ENCODE measurements at places on chromosomes 13 and 19.

DNA sequence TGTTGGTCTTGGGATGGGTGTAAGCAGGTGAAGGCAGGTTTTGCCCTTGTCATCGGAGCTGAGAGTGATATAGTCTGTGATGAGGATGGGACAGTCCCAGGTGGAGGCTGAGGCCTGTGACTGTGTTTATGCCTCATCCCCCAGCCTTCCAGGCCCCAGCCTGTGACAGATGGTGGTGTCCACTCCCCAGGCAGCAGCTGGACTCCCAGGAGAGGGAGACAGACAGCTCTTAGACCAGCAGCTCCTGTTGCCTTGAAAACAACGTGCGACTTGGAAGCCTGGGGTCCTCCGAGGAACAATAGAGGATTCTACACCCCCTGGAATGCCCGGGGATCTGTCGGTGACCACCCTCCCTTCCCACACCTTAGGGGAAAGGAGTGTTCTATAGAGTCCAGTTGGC is 63.8 kb downstream of the CHST8 start:
- DNase-seq, result no peak

DNA sequence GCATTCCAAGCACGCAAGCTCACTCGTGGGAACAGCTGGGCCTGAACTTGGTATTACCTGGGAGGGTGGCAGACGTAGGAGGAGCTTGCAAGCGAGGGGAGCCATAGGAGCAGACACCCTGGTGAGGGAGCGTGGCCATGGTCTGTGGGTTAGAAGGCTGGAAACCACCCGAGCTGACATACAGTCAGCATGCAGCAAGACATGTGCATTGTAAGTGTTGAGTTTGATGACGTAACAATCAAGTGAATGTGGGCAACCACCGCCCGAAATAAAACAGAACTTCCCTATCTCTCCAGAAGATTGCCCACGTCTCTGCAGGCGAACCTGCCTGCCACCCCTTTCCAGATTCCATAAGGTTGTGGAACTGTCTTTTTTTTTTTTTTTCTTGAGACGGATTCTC is 26.8 kb downstream of the UBXN6 start:
- no peak for DNase-seq

- no peak for DNase-seq
Measured at GRCh38 chr13:80462567-80462966, 121.6 kb upstream of the SPRY2 start.

GRCh38 chr13:43434191-43434590 is 352.6 kb downstream of the ENOX1 start:
- no peak for DNase-seq

DNA sequence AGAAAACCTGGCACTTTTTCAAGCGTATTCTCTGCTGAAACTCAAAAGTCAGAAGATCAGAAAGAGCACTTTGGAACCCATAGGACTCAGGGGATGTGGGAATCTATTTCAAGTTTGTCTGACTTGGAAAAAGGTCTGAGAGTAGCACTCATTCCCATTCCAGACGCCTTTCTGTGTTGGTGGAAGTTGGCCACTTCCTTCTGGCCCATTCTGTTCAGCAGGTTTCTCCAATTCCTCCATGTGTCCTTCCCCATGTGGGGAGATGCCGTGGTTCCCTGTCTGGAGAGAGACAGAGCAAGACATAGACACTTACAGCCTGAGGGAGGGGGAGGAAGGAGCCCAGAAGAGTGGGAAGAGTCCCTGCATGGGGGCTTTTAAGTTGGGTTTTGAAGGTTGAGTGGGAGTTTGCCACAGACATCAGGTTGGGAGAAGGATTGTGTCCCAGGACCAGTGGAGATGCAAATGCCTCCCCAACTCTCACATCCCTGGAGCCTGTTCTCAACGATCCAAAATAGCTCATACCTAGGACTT is 48.0 kb downstream of the CELF5 start:
- DNase-seq, result no peak

DNA sequence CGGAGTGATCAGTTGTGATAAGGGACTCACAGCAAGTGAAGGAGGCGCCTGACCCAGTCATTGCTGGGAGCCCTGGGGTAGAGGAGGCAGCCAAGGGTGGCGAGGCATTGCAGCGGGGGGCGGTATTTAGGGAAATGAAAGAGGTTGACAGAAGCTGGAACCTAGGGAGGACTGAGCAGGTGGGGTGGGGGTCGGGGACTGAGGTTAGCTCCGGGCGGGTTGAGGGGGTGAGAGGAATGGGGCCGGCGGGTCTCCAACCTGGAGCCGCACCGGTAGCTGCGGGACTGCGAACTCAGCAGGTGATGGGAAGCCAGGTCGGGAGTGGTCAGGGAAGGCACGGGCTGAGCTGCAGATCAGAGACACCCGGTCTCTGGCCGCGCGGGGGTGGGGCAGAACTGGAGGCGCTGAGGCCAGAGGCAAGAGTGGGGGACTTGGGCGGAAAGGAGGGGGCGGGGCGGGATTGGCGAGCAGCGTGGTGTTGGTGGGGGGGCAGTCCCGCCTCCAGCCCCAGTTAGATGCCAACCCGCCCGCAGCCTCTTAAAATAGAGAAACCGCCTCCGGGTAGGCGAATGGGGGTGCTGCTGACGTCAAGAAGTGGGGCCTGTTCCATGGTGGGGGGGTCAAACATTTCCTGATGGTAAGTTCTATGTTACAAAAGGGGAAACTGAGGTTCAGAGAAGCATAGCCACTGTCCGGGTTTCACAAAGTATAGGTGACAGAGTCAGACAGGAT is 1.5 kb downstream of the MAST3 start:
- peak; percentile 51 for DNase-seq

- no peak for DNase-seq
Measured at GRCh38 chr19:46926170-46927071, 65.6 kb downstream of the ARHGAP35 start.

- no peak for DNase-seq
Measured at GRCh38 chr13:20715330-20715712, 11.8 kb downstream of the IL17D start.

DNA sequence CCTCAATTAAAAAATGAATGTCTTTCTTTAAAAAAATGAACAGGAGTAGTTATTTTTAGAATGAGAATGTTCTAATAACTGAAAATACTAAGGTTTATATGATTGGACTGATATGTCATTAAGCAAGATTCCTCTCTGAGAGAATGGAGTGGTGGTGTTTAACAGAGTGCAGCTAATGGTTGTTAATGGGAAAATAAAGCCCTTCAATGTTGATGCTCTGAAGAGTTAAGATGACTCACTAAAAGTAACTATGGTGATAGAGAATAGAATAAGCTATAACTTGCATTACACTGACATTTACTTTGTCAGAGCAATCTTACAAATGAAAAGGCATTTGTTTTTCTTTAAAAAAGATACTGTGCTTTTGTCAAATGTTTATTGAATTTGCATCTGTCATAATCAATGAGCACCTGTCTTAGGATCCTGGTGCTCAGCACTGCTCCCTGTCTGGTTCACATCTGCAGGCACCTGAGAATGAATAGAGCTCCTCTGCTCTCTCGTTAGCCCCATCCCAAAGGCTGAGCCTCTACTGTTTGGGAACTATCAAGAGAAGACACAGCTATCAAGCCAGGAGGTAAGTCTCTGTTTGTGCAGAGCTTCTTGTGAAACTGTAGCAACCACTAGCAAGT is 15.1 kb downstream of the PABPC3 start:
- DNase-seq, result no peak

DNA sequence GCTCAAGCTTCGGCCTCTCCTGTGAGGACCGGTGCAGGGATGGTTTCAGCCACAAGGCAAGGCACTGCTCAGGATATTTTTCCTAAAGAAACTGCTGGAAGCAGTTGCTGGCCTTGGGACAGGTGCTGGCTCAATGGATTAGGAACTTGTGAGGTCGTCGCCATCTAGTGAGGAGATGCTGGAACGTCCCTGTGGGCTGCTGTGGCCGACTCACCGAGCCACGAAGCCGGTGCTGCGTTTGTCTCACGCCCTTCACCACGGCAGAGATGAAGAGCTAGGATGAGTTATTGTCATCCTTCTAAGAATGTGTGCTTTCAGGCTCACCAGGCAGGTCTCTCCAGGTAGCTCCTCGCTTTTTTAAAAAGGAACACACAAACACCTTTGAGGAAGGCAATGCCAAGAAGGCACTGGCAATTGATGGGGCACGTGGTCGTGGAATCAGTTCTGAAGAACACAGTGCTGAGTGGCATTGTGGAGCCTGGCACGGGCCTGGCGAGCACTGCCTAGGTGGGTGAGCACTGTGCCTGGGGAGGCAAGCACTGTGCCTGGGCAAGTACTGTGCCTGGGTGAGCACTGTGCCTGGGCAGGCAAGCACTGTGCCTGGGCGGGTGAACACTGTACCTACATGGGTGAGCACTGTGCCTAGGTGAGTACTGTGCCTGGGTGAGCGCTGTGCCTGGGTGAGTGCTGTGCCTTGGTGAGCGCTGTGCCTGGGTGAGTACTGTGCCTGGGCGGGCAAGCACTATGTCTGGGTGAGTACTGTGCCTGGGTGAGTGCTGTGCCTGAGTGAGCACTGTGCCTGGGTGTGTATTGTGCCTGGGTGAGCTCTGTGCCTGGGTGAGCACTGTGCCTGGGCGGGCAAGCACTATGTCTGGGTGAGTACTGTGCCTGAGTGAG is 140.4 kb downstream of the TEX29 start:
- DNase-seq, result no peak

GRCh38 chr19:52673014-52673413 is 34.9 kb upstream of the ZNF83 start:
- DNase-seq, result no peak

DNA sequence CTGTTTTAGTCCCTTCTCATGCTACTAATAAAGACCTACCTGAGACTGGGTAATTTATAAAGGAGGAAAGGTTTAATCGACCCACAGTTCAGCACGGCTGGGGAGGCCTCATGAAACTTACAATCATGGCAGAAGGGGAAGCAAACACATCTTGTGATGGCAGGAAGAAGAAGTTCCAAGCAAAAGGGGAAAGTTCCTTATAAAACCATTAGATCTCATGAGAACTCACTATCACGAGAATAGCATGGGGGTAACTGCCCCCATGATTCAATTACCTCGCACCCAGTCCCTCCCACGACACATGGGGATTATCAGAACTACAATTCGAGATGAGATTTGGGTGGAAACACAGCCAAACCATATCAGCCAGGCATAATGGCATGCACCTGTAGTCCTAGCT is 13.0 kb upstream of the STRN4 start:
- DNase-seq, result no peak

DNA sequence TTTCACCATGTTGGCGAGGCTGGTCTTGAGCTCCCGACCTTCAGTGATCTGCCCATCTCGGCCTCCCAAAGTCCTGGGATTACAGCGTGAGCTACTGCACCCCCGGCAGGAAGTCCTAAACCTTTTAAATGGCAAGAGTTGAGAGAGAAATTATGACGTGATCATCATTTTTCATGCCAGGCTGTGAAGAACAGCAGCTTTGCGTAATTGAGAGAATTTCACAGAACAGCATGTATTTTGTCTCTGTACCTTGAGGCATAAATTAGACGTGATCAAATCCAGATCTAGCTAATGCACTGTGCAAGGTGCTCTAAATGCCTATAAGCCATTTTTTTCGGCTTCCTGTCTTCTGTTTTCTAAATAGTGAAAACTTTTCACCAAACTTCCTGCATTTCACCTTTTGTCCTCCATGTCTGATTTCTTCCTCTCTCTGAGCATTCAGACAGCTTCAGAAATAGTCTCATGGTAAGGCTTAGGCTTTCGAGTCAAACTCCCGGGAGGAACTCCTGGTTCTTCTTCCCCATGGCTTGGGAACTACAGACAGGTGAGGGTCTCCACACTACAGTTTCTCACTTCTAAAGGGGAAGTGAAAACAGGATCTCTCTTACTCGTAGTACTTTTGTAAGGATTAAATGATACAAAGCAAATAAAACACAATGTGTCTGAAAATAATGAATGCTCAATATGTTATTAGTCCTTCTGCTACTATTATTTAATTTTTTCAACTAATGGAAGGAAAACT is 51.0 kb downstream of the WDFY2 start:
- DNase-seq, result no peak

DNA sequence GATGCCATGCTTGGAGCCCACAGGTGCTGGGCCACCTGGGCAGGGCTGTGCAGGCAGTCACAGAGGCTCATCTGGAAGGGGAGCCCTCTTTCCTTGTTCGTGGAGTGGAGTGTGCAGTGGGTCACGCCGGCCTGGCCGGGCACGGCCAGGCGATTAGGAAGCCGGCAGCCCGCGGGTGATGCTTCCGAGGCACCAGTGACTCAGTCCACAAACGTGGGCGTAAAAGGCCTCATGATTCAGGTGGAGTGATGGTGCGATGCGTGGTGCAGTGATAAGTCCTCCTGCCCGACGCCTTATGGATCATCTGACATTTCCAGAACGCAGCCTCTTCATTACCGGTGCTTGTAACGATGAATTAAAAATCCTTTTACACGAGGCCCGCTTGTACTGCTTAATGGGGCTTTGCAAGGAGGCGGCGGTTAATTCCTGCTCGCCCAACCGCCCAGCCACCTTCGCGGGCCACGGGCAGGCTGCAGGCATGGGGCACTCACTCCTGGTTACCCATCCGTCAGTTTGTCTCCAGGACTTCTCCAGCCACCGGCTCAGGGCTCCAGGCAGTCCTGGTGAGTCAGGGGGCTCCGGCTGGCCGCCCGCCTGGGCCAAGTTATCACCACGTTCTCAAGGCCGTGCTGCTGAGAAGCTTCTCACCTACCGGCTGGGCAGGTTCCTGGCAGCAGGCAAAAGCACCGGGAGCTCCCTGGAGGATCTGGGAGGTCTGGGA is 172.4 kb downstream of the KDM4B start:
- DNase-seq, result no peak

DNA sequence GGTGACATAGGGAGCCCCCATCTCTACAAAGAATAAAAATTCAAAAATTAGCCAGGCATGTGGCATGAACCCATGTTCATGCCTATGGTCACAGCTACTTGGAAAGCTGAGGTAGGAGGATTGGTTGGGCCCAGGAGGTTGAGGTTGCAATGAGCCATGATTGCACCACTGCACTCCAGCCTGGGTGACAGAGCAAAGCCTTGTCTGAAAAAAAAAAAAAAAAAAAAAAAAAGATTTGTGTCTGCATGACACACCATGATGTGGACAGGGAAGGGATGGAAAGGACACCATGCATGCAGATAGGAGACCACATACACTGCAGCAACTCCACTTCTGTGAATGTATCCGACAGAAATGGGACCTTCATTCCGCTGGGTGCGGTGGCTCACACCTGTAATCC is 34.0 kb upstream of the HOMER3 start:
- DNase-seq, result no peak

- DNase-seq, result no peak
Measured at GRCh38 chr19:47446534-47447469, 24.9 kb downstream of the SLC8A2 start.

DNA sequence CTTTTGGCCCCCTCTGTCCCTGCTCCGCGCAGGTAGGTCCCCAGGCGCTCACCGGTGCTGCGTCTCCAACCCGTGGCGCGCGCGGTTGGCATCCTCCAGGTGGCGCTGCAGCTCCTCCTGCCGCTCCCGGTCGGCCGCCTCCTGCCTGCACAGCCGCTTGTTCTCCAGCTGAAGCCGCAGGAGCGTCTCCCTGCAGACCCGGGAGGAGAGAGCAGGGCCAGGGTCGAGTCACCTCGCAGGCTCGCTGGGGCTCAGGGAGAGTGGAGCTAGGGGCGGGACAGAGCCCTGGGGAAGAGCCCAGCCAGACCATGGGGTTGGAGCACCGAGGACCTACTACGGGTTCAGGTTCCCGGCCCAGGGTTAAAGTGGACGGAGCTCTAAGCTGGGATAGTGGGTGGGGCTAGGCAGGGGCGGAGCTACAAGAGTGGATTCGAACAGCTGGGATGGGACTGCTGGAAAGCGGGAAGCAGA is 9.3 kb downstream of the HOOK2 start:
- peak; percentile 66 for DNase-seq

All from T-helper 2 cell (primary cell).